ENCODE measurements at places on chromosomes 6 and 20.

GRCh38 chr20:49964964-49965780 is 17.6 kb upstream of the SNAI1 start:
- no peak for DNase-seq

DNA sequence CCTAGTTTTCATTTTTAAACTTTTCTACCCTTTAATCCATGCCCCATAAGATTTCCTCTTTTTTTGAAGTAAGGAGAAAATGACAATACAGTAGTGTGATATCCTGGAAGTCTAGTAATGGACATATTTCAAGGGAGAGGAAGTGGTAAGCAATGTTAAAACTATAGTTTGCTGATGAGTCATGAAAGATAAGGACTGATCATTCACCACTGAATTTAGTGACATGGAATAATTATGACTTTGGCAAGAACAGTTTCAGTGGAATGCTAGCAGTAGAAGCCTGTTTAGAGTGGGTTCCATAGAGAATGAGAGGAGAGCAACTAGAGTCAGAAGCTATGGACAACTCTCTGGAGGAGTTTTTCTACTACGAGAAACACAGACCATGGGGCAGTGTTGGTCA is 24.9 kb upstream of the SLC2A12 start:
- no peak for DNase-seq

- DNase-seq, result no peak
Observed at GRCh38 chr6:26576407-26576843, 20.3 kb upstream of the ABT1 start.

- peak; percentile 26 for DNase-seq
Observed at GRCh38 chr6:13733178-13733887, 21.7 kb upstream of the RANBP9 start.

Measured in NCI-H1092 treated with DMSO at 0.1 percent for 48 hours (cell line).